ENCODE measurements at places on chromosomes 16 and 17.

- DNase-seq = no peak
Observed at GRCh38 chr17:33291248-33292200, 1.6 kb downstream of the ASIC2 start.

- DNase-seq = no peak
Observed at GRCh38 chr16:80065541-80065940, 465.0 kb upstream of the MAF start.

- peak; percentile 90 for DNase-seq
Observed at GRCh38 chr16:31476303-31477219, 4.6 kb downstream of the TGFB1I1 start.

GRCh38 chr17:17868641-17869522 is 32.1 kb upstream of the SREBF1 start:
- no peak for DNase-seq

DNA sequence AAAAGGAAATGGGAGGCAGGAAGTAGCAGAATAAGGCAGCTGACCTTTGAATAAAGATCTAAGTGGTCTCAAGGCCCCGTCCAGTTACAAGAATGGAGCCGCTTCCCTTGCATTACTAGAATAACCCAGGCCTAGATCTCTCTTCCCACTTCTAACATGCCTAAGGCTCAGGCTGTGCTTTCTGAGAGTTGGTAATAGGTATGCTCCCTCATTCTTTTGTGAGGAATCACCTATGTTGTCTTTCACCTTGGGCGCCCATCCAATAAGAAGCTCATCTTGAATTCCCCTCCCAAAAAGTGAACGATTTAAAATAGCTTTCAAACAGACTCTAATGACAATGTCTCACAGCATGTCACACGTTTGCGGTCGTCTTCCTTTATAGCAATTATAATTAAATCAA is 101.2 kb downstream of the KCNJ2 start:
- no peak for DNase-seq

DNA sequence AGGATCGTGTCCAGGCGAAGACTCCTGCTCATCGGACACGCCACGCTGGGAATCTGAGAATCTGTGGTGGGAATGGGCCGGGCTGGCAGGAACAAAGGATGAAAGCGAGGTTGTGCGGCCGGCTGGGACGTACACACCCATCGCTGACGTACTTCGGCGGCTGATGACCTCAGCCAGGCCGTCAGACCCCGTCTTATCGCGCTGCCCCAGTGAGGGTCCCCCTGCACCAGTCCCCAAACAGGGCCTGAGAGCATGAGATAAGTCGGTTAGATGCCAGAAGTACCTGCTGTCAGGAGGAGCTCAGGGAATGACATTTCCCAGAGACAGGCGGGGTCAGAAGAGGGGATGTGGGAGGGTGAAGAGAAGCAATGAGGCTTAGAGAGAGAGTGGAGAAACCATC is 16.0 kb upstream of the SP6 start:
- no peak for DNase-seq

DNA sequence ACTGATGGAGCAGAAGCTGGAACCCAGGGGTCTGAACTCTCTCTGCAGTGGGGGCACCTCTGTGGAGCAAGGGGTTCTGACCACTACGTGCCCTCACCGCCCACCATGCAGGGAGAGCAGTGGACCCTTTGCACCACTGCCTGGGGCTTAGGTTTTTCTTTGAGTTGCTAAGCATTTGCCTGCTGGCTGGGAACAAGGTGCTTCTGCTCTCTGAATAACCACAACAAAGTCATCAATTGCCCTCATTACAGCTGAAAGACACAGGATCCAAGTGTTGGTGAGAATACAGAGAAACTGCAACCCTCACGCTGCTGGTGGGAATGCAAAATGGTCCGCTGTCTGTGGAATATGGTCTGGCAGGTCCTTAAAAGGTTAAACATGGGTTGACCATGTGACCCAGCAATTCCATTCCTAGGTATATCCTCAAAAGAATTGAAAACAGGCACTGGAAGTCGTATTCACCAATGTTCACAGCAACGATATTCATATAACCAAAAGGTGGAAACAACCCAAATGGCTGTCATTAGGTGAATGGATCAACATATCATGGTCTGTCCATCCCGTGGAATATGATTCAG is 22.8 kb downstream of the NLRC3 start:
- no peak for DNase-seq

GRCh38 chr17:38674014-38674748 is 576 bp downstream of the EPOP start:
- peak; percentile 51 for DNase-seq

GRCh38 chr17:78974635-78975591 is 4.8 kb downstream of the LGALS3BP start:
- DNase-seq = no peak

DNA sequence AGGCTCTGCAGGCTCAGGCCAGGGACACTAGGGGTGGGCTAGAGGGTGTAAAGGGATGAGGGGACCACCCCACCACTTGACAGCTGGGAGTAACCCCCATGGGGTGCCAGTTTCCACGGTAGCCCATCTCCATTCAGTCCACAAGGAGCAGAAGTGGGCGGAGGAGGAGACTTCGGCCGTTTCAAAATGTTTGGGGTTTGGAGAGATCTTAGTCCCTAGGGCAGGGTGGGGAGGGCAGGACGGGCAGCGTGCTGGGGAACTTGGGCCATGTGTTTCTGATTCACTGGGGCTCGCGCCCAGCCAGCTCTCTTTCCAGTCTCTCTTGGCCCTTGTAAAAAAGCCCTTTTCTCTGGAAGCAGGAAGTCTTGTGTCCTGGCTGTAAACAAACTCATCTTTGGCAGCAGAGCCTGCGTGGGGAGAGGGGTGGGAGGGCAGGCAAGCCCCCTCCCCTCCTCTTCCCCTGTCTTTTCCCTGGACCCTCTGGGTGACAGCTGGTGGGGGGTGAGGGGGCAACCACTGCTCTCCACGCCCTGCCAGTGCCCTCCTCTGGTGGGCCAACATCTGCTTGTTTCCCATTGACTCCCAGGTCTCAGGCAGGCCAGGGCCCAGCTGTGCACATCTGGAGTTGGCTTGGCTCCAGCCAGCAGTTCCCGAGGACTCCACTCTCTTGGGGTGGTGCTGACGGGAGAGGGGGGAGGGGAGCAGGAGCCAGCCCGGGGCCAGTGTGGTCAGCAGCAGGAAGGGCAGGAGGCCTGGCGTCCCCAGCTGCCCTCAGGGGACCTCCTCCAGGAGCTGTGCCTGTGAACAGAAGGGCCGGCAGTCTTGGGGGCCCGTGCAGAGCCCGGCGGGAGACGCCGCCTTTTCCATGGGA is 8.1 kb downstream of the CYGB start:
- no peak for DNase-seq

DNA sequence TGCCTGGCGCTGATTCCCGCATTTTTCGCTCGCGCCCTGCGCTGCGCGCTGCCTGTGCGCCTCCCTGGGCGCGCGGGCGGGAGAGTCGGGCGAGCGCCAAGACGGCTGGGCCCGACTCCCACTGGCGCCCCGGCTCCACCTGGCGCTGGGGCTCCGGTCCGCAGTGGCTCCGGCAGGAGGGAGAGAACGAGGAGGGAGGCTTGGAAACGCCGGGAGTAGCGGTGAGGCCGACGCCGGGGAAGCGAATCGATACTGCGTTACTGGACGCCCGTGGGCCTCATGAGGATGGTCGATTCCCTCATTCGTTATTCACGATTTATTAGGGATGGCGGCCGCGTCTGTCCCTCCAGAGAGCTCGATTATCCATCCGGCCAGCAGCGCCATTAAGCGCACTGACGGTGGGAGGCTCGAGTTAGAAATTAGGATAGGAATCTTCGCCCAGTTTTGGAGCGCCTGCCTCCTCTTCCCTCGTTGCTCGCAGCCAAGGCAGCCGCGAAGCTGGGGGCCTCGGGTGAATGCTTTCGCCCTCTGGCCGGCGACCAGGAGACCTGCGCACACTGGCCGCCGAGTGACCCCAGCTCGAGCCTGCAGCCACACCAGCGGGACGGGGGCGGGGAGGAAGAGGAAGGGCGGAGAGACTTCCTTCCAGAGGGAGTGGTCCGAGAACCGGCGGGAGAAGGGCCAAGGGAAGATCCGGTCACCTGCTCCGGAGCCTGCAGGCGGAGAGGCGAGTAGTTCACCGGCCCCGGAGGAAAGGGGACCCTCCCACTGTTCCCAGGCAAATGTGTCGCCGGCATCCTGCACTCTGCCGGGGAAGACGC is 1.3 kb upstream of the PCGF2 start:
- no peak for DNase-seq

DNA sequence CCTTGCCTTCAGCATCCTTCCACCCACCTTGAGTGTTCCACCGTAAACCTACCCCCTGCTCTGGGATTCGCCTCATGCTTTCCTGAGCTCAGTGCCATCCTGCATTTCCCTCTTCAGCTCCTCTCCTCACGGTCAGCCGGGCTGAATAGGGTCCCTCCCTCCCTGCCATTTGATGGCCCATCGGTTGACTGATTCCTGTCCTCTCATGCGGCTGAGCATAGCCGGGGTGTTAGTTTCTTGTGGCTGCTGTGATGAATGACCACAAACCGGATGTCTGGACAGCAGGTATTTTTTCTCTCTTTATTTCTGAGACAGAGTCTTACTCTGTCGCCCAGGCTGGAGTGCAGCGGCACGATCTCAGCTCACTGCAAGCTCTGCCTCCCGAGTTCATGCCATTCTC is 44.1 kb upstream of the MGAT5B start:
- no peak for DNase-seq

- no peak for DNase-seq
Observed at GRCh38 chr17:13734880-13735279, 133.2 kb upstream of the HS3ST3A1 start.

- DNase-seq = no peak
Observed at GRCh38 chr17:15738066-15738465, 6.0 kb downstream of the TBC1D26 start.

GRCh38 chr16:56844056-56844455 is 21.0 kb upstream of the SLC12A3 start:
- no peak for DNase-seq

- DNase-seq = no peak
Observed at GRCh38 chr17:7580604-7581575, 1.5 kb downstream of the CD68 start.

- DNase-seq = no peak
Observed at GRCh38 chr16:2004795-2005517, 4.7 kb downstream of the ZNF598 start.

DNA sequence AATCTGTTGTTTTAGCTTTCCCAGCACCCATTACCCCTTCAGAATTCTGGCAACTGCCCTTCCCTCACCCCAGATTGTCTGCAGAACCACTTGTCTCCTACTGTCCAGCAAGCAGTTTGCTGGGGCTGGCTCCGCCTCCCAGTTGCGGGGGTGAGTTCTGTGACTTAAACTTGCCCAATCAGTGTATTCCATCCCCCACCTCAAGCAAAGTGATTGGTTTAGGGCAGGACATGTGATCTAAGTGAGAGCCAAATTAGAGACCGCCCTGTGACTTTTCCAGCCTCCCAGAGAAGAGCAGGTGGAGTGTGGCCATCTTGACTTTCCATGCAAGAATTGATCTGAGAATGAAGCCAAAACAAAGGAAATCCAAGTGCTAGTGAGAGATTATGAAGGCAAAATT is 22.7 kb upstream of the SRCIN1 start:
- no peak for DNase-seq

DNA sequence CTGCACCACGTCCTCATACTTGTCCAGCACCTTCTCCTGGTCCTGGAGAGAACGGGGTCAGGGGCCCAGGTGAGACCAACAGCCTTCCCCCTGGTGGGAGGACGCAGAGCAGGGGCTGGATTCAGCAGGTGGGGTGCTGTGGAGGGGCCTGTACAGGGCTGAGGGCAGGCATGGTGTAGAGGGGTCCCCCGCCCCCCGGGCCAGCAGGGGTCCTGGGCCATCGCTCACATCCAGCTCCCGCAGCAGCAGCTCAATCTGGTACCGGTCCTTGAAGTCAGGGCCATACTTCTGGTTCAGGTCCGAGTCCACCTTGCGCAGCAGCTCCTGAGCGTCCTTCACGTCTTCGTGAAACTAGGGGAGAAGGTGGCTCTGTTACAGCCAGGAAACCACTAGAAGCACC is 41.6 kb downstream of the PPL start:
- DNase-seq = no peak

DNA sequence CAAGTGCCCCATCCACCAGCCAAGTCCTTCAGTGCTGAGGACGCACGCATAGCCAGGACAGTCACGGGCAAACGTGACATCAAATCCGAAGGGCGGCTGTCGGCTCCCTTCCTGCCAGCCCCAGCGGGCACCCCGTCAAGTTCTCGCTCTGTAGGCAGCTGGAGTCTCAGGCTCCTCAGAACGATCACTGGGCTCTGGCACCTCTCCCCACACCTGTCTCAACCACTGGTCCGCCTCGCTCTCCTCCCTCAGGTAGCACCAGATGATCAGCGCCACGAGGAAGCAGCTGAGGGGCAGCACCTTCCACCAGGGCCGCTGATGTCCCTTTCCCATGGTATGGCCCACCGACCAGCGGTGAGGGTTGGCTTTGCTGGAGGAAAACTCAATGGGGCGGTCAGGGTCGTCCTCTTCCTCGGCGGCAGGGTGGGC is 422 bp downstream of the UQCC4 start:
- DNase-seq = peak; percentile 11

GRCh38 chr16:4345836-4346781 is 5.0 kb downstream of the PAM16 start:
- no peak for DNase-seq

- DNase-seq = no peak
Observed at GRCh38 chr17:48453447-48453846, 23.4 kb upstream of the SKAP1 start.

- DNase-seq = no peak
Observed at GRCh38 chr17:72555052-72555451, 434.2 kb downstream of the SOX9 start.

DNA sequence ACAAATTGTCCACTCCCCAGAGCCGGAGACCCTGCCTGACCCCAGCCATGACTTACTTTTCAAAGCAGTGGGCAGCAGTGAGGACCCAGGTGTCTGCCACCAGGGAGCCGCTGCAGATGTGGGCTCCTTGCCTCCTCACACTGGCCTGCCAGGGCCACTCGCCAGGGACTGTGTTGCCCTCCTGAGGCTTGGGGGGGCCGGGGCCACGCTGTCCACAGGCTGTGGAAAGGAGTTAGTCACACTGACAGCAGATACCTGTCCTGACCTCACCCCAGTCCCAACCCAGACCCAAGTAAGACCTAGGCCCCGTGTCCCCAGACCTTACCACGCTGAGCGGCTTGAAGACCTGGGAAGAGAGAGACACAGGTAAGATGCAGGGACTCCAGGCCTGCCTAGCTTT is 1.3 kb downstream of the PRSS53 start:
- no peak for DNase-seq

GRCh38 chr17:2025220-2025621 is at the start of gene RTN4RL1:
RTN4RL1 (minus strand) TSS chr17:2025334; CDS start chr17:2024865, 469 bp downstream.
- peak; percentile 71 for DNase-seq

DNA sequence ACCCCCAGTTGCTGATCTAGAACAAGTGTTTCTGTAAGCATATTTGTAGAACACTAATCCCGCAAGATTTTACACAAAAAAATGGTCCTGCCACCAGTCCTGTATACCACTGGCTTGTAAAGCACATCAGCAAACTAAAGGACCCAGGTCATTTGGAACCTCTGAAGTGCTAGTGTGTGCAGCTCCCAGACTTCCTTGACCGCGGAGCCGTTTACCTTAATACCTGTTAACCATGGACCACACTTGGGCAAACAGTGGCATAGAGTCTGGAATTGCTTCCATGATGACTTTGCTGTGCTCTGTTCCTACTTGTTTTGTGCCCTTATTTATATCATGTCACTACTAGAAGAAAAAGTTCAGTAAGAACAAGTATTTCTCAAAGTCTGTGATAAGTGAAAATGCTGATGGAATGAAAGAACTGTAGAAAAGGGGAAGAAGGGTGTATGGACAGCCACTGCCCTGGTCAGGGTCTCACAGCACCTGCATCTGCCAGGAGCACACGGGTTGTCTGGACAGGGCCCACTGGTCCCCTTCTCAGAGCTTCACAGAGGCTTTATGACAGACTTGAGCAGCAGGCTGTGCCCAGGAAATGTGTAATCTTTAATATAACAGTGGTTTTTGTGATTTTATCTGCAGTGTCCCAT is 29.3 kb downstream of the ALDH3A2 start:
- DNase-seq = no peak
